ENCODE measurements at places on chromosomes 1 and 21.

DNA sequence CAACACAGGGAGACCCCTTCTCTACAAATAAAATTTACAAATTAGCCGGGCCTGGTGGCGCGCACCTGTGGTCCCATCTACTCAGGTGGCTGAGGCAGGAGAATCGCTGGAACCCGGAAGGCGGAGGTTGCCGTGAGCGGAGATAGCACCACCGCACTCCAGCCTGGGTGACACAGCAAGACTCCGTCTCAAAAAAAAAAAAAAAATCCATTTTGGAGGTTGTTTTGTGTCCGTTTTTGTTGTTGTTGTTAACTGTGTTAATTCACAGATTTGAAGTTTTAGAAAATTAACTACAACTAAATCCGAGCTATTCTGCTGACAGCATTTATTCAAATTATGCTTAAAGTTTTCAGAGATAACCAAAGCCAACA lies 618 bp downstream of the CLCC1 start:
- DNase-seq: no peak

DNA sequence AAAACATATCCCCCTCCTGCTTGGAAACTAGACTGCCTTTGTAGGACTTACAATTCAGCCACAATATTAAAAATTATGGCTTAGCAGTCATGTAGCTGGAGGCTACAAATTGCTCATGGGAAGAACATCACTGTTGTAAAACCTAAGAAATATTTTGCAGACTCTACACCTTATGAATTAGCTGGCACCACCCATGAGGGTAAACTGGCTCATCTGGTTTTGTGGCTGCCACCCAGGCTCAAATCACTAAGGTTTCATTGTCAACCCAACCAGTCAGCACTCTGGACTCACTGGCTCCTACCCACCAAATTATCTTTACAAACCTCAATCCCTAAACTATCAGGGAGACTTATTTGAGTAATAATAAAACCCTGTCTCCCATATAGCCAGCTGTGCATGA lies 100.7 kb upstream of the OLFM3 start:
- no peak for DNase-seq

GRCh38 chr1:2789164-2789985 lies 12.1 kb downstream of the TTC34 start:
- no peak for DNase-seq

DNA sequence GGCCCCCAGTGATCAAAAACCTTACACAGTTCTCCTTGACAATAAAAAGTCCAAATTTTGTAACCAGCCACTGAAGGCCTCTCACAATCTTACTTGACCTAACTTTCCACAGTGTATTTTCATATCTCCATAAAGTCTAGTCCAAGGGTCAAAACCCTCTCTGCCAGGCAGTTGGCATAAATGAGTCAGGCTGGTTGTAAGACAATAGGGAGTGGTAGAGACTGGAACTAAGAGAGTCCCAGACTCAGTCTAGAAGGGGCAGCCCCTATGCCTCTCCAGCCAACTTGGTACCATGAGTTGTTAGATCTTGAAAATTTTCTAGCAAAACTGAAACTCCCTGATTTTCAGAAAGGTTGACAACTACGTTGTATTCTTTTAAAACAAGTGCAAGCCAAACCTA lies 21.0 kb downstream of the KIF21B start:
- DNase-seq: no peak

DNA sequence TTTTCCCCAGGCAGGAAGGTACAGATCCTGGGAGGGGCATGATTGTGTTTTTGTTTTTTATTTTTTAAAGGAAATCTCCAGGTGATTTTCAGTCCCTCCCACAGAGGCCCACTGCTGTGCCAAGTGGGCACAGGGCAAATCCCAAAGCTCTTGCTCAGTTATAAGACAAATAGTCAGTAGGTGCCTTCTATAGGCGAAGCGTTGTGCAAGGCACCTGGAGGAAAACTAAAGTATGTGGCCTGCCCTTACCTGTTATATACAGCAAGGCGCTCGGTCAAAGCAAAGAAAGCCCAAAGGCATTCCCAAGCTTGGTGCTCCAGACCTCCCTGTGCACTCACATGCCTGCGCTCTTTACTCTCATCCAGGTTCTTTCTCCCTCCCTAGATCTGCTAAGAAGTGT lies 81.0 kb downstream of the KCNJ15 start:
- DNase-seq: no peak

DNA sequence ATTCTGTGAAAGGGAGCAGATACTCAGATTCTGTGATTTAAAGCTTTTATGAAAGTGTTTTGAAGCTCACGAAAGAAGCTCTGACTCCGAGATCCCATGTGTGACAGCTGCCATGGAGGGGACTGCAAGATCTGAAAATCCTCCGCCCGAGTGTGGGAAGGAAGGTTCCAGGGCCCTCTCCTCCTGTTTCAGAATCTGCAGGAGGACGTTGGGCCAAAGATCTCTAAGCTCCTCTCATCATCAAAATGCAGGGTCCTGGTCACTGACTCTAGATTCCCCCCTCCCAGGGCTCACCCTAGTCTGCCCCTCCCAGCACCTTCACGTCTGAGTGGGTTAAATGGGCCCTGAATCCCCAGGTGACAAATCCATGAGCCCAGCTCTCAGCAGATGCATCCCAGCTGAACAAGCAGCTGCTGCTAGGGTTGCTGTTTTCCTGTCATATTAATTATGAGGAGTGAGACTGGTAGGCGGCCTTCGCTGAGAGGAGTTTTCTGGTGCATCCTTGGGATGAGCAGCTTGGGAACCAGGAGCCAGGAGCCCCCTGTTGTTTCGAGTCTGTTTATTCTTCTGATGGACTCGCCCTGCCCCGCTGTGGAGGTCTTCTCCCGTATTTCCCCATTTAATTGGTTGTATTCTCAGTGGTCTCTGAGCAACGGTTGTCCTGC lies 402.0 kb downstream of the MATN1 start:
- DNase-seq: no peak

- no peak for DNase-seq
Measured at GRCh38 chr1:163820226-163820625, 498.5 kb downstream of the NUF2 start.

GRCh38 chr1:88998716-88999115 lies 6.3 kb upstream of the KYAT3 start:
- DNase-seq: no peak

GRCh38 chr1:205369701-205370123 lies 13.0 kb upstream of the KLHDC8A start:
- no peak for DNase-seq

GRCh38 chr1:63818567-63819325 lies 44.9 kb downstream of the ROR1 start:
- no peak for DNase-seq

- DNase-seq: no peak
Measured at GRCh38 chr1:109252167-109252892, 3.0 kb downstream of the CELSR2 start.

GRCh38 chr1:59360170-59360569 lies 63.3 kb downstream of the FGGY start:
- DNase-seq: no peak

- DNase-seq: peak; percentile 30
Measured at GRCh38 chr1:203268901-203269653, 36.2 kb upstream of the BTG2 start.

DNA sequence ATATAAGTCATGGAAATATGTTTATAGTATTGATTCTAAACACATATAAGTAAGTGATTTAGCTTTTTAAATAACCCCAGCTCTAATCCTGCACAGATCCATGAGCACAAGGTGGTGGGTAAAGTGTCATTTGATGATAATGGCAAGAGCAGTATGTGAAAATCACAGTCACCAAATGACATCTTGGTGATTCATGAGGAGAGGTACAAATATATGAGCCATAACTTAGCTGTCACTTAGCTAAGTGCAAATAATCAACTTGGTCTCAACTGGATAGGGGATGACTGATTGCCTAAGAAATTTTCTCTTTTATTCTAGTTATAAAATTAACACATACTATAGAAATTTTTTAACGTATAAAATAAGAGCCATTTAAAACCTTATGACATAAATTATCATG lies 198.1 kb downstream of the ZZZ3 start:
- DNase-seq: no peak

DNA sequence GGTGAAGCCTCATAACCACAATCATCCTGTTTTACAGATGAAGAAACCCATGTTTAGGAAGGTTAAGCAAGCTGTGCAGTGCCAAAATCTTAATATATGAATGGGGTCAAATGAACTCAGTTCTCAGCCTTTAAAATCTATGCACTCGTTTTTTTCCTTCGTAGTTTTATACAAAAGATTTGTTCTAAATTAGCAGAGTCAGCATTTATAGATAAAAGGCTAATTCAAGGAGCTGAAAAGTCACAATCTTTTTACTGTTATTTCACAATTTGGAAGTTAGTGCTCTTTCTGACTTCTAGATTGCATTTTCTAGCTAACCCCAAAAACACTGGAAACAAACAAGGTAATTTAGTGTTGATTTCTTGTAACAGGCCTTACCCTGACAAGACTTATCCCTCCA lies 766.9 kb upstream of the ADGRL4 start:
- no peak for DNase-seq

DNA sequence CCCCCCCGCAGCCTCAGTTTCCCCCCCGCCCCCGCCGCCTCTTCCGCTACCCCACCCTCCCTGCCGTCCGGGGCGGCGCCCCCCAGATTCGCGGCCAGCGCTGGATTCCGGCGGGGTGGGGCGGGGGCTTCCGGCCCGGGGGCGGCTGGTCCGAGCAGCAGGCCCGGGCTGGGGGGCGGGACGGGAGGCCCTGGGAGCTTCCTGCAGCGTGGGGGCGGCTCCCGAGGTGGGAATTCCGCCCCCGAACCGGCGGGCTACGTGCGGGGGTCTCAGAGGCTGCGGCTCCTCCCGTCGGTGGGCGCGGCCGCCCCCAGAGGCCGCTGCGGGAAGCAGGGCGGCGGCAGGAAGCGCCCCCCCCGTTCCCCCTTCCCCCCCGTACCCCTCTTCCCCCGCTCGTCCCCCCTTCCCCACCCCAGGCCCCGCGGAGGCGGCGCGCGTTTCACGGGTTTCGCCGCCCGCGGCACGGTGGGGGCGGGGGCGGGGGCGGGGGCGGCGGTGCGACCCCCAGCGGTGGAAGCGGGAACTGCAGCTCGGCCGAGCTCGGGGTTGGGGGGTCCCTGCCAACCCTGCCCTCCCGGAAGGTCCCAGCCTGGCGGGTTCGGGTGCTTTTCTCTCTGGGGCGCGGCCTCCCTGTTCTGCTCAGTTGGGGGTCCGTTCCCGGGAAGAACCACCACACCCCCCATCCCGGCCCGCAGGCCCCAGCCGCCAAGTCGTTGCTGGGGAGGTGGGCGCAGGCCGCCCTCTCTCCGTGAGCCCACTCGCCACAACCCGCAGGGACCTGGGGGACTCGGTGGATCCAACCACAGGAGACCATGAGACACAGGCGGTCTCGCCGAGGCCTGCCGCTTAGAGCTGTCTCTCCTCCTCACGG lies 76.3 kb downstream of the MORN1 start:
- DNase-seq: no peak

- no peak for DNase-seq
Measured at GRCh38 chr1:94636100-94636499, 94.5 kb upstream of the F3 start.

GRCh38 chr1:111903871-111904449 lies 85.5 kb downstream of the KCND3 start:
- DNase-seq: no peak

GRCh38 chr1:8373581-8374241 lies 55.8 kb downstream of the SLC45A1 start:
- DNase-seq: peak; percentile 88

- no peak for DNase-seq
Measured at GRCh38 chr1:10065344-10065685, 32.6 kb downstream of the UBE4B start.

DNA sequence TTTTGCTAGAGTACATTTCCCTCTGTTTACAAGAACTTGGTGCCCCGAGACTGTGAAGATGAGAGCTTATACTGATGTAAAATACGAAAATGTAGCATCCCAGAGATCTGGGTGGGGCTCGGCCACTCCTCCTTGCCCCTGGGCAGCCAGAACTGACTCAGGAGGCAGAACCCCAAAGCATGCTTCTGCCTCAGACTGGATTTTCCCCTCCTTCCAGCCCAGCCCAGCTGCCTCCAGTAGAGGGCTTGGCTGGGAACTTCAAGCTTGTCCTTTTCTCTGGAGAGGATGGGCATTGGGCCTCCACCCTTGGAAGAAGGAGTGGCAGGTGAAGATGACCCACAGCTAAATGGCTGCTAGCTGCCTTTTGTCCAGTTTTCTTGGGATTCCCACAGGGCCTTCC lies 24.3 kb upstream of the BTG2 start:
- no peak for DNase-seq

DNA sequence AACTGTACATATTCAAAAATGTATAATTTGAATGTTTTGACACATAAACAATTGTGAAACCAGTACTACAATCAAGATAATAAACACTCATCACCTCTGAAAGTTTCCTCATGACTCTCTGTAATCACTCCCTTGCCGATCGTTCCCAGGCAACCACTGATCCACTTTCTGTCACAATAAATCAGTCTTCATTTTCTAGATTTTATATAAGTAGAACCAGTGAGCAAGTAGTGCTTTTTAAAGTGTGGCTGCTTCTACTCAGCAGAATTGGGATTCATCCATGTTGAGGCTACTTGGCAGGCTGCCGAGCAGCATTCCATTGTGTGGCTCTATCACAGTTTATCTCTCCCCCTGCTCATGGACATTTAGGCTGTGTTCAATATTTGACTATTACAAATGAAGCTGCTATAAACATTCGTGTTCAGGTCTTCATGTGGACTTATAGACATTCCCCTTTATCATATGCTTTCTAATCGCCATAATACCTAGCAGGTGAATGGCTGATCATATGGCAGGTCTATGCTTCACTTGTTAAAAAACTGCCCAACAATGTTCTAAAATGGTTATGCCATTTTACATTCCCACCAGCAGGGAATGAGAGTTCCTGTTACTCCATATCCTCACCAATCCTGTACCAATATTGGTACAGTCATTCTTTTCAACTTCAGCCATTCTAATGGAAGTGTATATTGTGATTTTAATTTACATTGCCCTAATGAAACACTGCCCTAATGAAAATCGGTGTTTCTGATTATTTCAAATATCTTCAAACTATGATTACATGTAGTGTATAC lies 20.5 kb downstream of the TEX38 start:
- DNase-seq: no peak
